ENCODE measurements at places on chromosomes 7 and 10.

DNA sequence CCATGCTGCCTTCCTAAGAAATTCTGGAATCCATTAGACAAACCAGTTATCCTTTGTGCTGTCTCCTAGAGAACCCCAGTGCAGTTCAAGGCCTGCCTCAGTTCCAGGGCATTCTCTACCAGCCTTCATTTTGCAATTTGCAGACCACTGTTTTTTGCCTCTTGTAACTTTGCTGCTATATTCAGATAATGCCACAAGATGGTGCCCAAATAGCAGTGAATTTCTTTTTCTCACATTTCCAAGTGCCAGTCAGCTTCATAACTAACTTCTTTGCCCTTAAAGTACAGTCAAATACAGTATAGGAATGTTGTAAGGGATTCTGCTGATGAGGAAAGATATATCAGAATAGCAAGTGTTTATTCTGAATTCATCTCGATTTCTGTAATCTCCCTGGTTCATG is 25.2 kb downstream of the LOXL4 start:
- no peak for DNase-seq

DNA sequence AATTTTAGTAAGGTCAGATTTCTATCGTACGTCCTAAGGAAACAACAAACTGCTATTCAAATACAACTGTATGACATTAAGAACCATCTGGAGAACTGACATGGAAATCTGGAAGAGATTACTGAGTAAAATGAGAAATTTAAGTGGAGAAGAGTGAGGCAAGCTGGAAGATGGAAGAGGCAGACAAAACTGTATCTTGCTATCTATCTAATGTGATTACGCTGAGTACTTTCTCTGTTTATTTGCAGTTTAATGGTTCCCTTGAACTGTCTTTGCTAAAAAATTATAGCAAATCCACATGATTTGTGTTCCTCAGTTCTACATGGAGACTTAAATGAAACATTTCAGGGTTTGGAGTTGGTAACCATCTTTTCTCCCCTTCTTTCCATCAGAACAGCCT is 927.1 kb upstream of the MBL2 start:
- no peak for DNase-seq

DNA sequence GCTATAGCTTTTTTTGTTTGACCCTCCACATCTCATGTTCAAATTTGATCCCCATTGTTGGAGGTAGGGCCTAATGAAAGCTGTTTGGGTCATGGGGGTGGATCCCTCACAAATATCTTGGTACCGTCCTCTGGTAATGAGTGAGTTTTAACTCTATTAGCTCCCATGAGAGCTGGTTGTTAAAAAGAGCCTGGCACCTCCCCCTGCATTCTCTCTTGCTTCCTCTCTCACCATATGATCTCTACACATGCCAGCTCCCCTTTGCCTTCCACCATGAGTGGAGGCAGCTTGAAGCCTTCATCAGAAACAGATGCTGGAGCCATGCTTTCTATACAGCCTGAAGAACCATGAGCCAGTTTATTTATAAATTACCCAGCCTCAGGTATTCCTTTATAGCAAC is 43.0 kb upstream of the IMMP2L start:
- DNase-seq: no peak

DNA sequence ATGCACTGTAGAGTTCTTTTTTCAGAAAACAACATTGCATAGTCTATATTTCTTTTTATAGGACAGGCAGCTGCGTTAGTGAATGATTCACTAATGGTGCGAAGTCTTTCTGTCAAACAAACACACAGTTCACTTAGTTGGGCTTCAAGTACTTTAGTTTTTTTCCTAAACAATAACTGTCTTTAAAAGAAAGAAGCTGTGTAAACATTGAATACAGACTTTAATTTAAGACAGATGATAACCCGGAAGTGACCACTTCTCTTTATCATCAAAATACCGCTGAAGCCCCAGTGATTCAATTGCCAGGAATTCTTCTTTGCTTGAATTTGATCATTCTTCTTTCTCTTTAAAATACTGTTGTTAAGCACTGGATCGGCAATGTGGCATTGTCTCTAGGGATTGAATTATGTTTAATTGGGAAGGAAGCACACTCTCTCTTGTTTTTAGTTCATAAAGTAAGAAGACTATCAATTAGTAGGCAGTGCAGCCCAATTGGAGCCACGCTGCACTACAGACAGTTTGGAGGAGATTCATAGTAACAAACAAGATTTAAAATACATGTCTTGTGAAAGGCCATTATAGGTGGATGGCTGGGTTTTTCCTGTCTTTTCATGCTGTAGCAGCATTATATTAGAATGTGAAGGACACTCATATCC is 30.4 kb downstream of the CNTNAP2 start:
- DNase-seq: no peak

DNA sequence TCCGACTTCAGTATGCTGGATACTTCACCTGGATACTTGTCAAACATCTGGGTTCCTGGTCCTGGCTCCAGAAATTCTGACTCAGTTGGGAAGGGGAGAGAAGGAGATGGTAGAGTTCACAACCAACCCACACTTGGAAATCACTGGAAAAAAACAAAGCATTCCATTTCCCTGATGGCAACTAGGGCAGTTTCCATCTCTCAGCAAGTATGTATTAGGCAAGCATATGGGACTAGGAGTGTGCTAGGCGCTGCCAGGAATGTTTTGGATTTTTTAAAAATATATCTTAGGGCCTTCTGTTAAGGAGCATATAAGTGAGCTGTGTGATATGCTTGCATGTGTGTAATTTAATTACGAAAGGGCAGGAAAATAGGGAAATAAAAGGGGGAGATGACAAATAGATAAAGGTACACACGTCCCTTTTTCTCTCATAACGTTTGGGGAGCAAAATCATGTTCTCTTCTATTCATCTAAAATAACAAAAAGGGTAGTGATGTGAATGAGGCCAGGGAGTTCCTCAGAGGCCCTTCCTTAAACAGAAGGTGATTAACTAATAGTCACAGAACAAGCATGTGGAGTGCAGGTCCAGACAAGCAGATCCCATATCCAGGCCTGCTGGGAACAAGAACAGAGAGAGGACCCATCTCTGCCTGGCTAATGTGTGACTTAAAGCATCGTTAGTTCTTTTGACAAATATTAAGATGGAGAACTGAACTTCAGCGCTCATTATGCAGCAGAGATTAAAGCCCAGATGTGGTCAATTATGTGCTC is 64.5 kb upstream of the NFE2L3 start:
- DNase-seq: no peak

- DNase-seq: no peak
Observed at GRCh38 chr7:134691546-134692343, 45.1 kb downstream of the BPGM start.

- DNase-seq: no peak
Observed at GRCh38 chr10:17645621-17646345, 1.8 kb downstream of the STAM start.

GRCh38 chr10:3186368-3186767 is 13.8 kb upstream of the PITRM1 start:
- no peak for DNase-seq

GRCh38 chr10:35552650-35553342 is 52.3 kb upstream of the GJD4 start:
- DNase-seq: no peak

DNA sequence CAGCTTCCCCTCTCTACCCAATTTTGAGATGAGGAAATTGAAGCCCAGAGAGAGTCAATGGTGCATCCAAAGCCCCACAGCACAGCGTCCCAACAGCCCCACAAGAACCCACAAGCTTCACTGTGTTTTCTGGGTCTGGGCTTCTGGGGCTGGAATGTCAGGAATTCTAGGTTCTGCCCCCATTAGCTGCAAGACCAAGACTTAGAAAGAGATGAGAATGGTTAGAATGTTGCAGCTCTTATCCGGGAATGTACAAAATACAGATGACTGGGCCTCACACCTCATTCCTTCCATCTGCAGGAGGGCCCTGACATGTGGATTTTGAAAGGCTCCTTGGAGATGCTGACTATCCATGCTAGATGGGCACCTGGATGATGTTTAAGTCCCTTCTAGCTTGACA is 6.0 kb upstream of the SGPL1 start:
- no peak for DNase-seq

GRCh38 chr7:157002819-157003421 is 7.5 kb downstream of the MNX1 start:
- no peak for DNase-seq

DNA sequence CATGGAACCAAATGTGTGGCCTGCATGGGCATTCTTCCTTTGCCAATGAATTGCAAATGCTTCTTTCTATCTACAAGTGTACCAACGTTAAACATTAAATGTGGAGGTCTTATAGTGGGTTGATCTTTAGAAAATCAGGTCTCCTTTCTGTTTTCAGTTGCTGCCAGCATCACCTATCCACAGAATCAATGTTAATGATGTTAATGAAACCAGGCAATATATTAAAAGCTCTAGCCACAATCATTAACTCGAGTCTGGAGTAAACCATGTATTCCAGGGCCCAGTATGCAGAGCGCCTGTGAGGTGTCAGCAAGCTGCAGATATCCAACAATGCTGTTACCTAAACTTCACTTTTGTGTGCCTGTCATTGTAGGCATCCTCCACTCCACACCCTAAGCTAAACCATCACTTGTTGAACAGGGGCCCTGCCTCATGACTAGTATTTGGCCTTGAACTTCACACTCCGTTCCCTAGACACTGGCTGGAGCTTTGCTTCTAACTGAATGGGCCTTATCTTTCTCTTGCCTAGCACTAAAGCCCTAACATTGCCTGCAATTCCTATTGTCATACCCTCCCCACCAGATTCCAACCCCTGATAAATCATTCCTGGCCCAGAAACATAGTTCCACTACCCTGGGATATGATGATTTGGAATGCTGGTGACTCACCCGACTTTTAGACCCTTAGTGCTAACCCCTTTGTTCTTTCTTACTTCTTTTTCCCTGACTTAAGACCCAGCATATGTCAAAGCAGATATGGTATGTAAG is 24.3 kb upstream of the ITGB8 start:
- DNase-seq: no peak
